ENCODE measurements at places on chromosomes 3 and 15. TPM values are rescaled to one million over a fixed set of nuclear protein-coding genes. Genes with fewer than 3 reads are reported as not detected.

DNA sequence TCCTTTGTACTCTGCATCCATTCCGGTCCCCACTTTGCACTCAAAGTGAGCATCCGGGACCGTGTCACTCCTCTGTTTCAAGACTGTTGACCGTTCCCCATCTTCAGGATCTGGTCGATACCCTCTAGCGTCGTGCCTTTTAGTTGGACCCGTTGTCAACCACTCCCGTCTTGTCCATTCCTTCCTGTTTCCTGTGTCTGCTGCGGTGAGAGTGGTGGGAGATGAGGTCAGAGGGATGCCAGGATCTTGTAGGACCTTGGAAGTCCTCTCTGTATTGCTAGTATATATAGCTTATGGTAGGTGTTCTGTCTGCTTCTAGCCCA, 624 bp downstream of the BRK1 start:
- H3K4me1 ChIP-seq: peaks cover 48% of the 10 kb centered on the region
- H3K36me3 ChIP-seq: no peaks in the 10 kb centered on the region
- peak overlapping the region; percentile 91 for H3K27ac ChIP-seq
- no peak for DNase-seq
- H3K27me3 ChIP-seq: no peaks in the 10 kb centered on the region
- H3K4me3 ChIP-seq: peak overlapping the region; percentile 84

DNA sequence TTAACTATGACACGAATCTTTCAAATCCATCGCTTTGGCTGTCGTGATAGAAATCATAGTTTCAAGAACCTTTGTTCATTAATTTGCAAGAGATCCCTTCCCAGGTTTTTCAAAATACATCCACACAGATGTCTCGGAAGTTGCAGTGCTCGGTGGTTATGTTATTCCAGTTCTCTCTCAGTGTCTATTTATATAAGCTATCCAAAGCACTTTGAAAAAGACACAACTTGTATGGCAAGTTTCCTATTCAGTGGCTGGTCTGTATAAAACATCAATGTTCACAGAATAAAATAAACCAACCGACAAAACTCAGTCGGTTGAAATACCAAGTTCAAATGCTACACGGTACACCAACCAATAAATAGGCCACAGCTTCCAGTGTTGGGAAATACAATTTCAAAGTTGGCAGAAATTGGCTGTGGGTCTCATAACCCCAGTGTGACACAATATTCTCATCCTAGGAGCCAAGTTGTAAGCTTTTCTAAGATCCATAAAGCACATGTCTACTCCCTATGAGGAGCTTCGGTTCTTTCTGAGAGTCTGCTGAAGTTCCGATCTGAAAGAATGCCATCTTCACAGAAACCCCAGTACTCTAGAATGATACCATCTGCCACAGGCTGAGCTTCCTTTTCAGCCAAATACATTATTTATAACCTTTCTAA, 23.7 kb downstream of the SATB1 start:
- no peak for DNase-seq
- no peaks in the 10 kb centered on the region for H3K36me3 ChIP-seq
- H3K4me1 ChIP-seq: peaks cover 31% of the 10 kb centered on the region
- no peaks in the 10 kb centered on the region for H3K27me3 ChIP-seq
- H3K4me3 ChIP-seq: no peak overlapping the region

Gene PLSCR2
- total RNA-seq: 0.66 TPM

Gene GATM
- 36.1 TPM for total RNA-seq

Gene P4HTM
- 49.3 TPM for total RNA-seq

- no peaks in the 10 kb centered on the region for H3K27me3 ChIP-seq
- peak overlapping the region; percentile 82 for H3K27ac ChIP-seq
- no peaks in the 10 kb centered on the region for H3K36me3 ChIP-seq
- no peak overlapping the region for H3K4me3 ChIP-seq
- peak; percentile 54 for DNase-seq
These were observed 16.4 kb downstream of the CHST13 start for GRCh38 chr3:126540342-126540849.

DNA sequence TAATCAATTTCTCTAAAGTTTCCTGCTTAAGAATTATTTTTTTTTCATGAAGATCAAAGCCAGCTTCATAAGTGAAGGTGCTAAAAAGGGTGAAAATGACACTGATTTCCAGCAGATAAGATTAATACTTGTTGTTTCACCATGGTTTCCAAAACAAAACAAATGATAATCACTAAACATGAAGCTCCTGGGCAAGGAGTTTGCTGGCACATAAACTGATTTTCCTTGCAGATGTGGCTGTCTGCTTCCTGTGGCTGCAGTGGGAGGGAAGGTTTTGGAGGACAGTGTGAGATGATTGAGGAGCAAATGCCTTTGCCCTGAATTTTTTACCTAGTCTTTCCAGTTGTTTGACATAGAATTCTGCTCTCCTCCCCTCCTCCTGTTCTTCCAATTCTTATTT, 228.8 kb downstream of the DIPK2A start:
- no peak overlapping the region for H3K27ac ChIP-seq
- H3K36me3 ChIP-seq: no peaks in the 10 kb centered on the region
- no peaks in the 10 kb centered on the region for H3K27me3 ChIP-seq
- no peak overlapping the region for H3K4me3 ChIP-seq

Gene RPL22L1
- total RNA-seq: 71.7 TPM

DNA sequence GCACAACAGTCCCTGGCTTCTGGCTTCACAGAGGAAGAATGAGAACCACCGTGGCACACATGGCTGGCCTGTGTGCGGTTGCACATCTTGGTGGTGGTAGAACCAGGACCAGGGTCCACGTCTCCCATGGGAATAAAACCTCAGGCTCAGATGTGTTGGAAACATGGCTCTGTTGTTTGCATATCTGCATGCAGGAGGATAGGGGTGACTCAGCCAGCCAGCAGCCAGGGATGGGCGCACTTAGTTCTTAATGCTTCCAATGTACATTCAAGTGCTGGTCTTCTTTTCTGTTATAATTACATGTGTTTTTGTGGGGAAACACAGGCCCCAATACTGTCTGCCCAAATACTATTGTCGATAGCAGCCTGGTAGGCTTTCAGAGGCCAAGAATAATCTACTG, 35.8 kb upstream of the BCL2L10 start:
- no peaks in the 10 kb centered on the region for H3K36me3 ChIP-seq
- H3K4me3 ChIP-seq: no peak overlapping the region
- no peaks in the 10 kb centered on the region for H3K27me3 ChIP-seq
- no peak overlapping the region for H3K27ac ChIP-seq
- no peaks in the 10 kb centered on the region for H3K4me1 ChIP-seq

DNA sequence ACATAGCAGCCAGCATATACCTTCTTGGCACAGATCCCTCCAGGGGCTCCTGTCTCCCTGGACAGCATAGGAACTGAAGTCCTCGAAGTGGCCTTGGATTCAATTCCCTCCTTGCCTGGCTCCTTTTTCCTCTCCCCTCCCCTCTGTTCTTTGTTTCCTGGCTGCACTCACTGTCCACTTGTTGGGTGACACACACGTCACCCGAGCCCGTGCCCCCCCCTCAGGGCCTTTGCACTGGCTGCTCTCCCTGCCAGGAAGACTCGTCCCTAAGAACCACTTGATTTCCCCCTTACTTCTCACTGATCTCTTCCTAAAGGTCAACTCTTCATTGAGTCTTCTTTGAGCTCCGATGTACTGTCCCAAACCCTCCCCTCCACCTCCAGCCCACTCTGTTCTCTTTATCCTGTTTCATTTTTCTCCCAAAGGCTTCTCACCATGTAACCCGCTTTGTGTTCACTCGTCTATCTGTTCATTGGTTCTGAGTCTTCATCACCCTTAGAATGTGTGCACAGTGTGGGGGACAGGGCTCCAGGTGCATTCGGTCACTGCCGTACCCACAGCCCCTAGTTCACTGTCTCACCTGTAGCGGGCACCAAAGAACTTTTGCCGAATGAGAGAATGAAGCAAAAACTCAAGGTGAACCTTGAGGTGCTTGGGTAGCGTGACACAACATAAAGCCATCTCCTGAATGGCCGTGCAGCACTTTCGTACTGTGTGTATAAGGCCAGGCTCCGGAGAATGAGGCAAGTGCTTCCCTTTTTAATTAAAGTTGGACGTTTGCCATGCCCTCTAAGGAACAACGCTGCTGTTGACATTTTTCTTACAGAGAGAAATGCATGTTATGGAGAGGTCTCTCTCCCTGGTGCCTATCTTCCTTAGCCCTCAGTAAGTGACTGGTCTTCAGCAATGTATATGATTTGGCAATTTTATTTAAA, 74.0 kb downstream of the CHRNA7 start:
- H3K4me1 ChIP-seq: no peaks in the 10 kb centered on the region
- H3K27ac ChIP-seq: no peak overlapping the region
- H3K36me3 ChIP-seq: no peaks in the 10 kb centered on the region
- H3K4me3 ChIP-seq: no peak overlapping the region

Gene OXSR1
- 28.6 TPM for total RNA-seq

DNA sequence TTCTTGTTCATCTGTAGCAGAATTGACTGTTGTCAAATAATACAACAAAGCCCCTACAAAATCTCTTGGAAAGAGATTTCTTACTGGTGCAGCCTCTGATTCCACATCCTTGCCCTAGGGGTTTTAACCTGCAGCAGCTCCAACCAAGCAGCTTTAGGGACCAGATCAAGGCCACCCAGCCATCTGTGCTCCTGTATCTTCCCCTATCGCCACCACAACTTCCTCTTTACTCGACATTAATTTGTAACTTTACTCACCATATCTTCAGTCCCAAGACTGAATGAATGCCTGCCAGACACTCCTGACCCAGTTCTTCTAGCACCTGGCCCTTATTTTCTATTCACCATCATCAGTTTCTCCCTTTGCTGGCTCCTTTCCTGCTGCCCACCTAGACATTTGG, 156.6 kb upstream of the IL12A start:
- no peak overlapping the region for H3K27ac ChIP-seq
- no peaks in the 10 kb centered on the region for H3K36me3 ChIP-seq
- no peak overlapping the region for H3K4me3 ChIP-seq
- DNase-seq: no peak
- H3K4me1 ChIP-seq: no peaks in the 10 kb centered on the region

DNA sequence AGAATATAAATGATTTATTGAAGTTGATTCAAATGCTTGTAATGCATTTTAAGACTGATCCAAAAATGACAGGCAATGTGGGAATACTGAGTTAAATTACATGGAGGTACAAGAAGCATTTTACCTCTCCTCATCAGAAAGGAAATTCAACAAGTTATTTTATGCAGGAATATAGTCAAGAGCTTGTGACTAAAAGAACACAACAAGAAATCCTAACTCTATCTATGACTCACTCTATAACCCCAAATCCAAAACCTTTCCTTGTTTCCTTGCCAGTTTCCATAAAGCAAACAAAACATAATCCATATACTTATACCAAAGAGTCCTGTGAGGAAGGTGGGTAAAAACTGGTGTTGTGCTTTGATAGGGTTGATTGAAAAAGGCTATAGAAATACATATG, 30.8 kb downstream of the SIN3A start:
- H3K27me3 ChIP-seq: no peaks in the 10 kb centered on the region
- H3K4me1 ChIP-seq: peaks cover 6% of the 10 kb centered on the region
- no peaks in the 10 kb centered on the region for H3K36me3 ChIP-seq
- DNase-seq: no peak
- H3K27ac ChIP-seq: no peak overlapping the region
- H3K4me3 ChIP-seq: no peak overlapping the region

DNA sequence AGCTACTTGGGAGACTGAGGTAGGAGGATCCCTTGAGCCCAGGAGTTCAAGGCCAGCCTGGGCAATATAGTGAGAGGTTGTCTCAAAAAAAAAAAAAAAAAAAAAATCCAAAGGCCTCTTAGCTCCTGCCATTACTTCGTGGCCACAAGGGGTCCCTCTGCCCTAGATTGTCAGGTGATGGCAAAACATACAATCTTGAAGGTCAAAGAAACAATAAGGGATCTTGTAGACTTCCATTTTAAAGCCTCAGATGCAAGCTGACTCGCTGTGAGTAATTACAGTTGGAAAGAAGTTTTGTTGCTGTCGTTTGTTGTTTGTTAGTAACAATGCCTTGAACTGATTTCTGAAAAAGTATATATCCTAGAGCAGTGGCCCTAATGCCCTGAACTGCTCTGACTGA, 55.9 kb upstream of the PLCL2 start:
- DNase-seq: no peak
- no peaks in the 10 kb centered on the region for H3K27me3 ChIP-seq
- no peak overlapping the region for H3K27ac ChIP-seq
- no peak overlapping the region for H3K4me3 ChIP-seq

Gene RASGRP1
- 19.2 TPM for total RNA-seq

DNA sequence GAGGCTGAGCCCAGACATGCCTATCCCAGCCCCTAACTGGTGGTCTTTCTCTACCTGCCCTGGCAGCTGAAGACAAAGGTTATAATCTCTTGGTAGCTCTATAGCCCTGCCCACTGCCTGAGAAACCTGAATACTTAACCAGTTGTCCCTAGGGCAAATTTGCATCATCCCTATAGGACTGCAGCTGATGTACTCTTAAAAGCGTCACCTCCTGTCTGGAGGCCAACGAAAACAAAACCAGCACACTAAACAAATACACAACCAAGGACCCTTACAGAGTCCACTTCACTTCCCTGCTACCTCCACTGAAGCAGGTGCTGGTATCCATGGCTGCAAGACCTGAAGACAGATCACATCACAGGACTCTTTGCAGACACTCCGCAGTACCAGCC, 98.0 kb downstream of the KCNAB1 start:
- H3K27me3 ChIP-seq: no peaks in the 10 kb centered on the region
- H3K27ac ChIP-seq: no peak overlapping the region
- H3K4me1 ChIP-seq: no peaks in the 10 kb centered on the region
- DNase-seq: no peak
- no peak overlapping the region for H3K4me3 ChIP-seq

GRCh38 chr15:31238906-31239305, 87.7 kb upstream of the KLF13 start:
- no peaks in the 10 kb centered on the region for H3K4me1 ChIP-seq
- no peak overlapping the region for H3K4me3 ChIP-seq
- no peaks in the 10 kb centered on the region for H3K27me3 ChIP-seq
- H3K27ac ChIP-seq: no peak overlapping the region
- peak; percentile 45 for DNase-seq

Gene SUSD5
- 1.6 TPM for total RNA-seq

DNA sequence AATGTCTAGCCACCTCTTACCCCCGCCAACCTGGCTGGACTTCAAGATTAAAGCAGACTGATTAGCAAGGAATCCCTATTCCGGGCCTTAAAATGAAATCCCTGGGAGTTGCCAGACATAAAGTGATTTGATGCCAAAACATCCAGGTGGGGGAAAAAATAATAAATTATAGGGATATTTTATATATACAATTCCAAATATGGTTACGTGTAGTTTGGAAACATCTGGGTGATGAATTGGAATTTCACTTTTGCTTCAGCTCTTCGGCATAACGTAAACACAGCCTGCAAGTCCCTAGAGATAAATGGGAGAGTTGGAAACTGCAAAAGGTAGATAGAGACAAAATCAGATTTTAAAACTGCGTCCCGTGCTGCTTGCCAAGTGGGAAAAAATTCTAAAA, 545.5 kb upstream of the MDFIC2 start:
- H3K27me3 ChIP-seq: no peaks in the 10 kb centered on the region
- H3K4me3 ChIP-seq: no peak overlapping the region
- DNase-seq: no peak
- H3K27ac ChIP-seq: no peak overlapping the region
- no peaks in the 10 kb centered on the region for H3K36me3 ChIP-seq
- no peaks in the 10 kb centered on the region for H3K4me1 ChIP-seq

Gene ZNF662
- 2.9 TPM for total RNA-seq

Gene HCN4
- not detected for total RNA-seq

All from spleen (tissue), 13 donors.